ENCODE measurements at places on chromosomes 5 and 9.
A peak's percentile ranks its signal among the peaks of the same experiment; 100 is the strongest.

GRCh38 chr9:20621471-20622329 lies 599 bp downstream of the MLLT3 start:
- DNase-seq: no peak

GRCh38 chr5:5293029-5293428 lies 129.4 kb upstream of the ICE1 start:
- peak; percentile 27 for DNase-seq

DNA sequence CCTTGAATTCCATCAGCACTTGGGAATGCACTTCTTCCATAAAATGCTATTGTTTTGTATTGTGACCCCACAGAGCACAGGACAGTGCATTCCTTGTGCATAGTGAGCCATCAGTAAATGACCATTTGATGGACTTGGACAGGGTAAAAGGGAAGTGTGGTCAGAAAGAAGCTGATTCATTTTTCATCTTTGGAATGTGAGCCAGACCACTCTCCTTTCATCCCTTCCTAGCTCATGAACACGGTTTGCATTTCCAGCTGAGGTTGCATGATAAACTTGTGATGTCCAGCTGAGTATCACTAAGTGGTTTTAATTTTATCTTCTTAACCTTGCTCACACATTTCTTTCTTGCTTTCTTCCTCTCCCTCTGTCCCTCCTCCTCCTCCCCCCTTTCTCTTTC lies 101.3 kb downstream of the NUDT12 start:
- DNase-seq: no peak

GRCh38 chr9:976258-976942 lies at the start of gene DMRT3:
DMRT3 (plus strand) TSS chr9:976655; CDS start chr9:977002, 347 bp downstream.
- no peak for DNase-seq

GRCh38 chr5:58056546-58056945 lies 403.3 kb downstream of the PLK2 start:
- no peak for DNase-seq

DNA sequence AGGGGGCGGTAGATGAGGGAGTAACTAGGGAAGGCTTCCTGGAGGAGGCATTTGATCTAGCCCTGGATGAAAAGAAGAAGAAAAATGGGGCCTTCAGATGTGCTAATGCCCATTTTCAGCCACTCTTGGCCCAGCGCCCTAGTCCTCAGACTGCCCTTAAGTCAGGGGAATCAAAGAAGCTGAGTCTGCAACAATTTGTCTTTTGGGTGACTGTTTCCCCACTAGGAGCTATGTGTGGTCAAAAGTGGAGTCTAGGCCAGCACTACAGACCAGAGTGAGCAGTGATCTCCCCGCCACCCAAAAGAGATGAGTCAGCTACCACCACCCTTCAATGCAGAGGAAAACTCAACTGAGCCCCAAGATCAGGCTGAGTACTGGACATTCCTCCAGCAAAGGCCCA lies 542.1 kb downstream of the BNC2 start:
- no peak for DNase-seq

GRCh38 chr9:35628389-35628991 lies 10.3 kb upstream of the CD72 start:
- no peak for DNase-seq

All from iPS DF 6.9 (cell line).